Peyer's patch (tissue), 4 donors: ENCODE measurements at places on chromosomes 1 and 21.

DNA sequence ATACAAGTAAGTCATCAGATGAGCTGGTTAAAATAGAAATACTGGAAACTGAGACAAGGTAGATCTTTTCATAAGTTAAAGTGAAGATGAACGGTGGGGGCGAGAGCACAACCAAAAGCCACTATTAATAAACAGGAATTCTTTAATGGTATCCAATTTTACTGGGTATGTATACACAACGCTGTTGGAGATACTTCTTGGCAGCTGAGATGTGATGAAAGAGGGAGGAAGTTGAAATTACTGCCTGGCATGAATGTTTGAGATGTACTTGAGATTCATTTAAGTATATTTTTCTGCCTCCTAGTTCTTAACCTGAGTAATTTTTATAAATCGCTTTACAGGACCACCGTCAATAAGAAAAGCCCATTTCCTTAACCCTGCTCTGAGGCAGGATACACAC, 110.0 kb upstream of the ZRANB2 start:
- H3K36me3 ChIP-seq = no peaks in the 10 kb centered on the region
- no peaks in the 10 kb centered on the region for H3K4me1 ChIP-seq
- H3K27ac ChIP-seq = no peak overlapping the region
- no peaks in the 10 kb centered on the region for H3K27me3 ChIP-seq
- no peak overlapping the region for H3K4me3 ChIP-seq

GRCh38 chr1:94883691-94884090, 43.2 kb downstream of the CNN3 start:
- DNase-seq = no peak
- H3K36me3 ChIP-seq = no peaks in the 10 kb centered on the region
- no peaks in the 10 kb centered on the region for H3K4me1 ChIP-seq
- H3K4me3 ChIP-seq = peak overlapping the region; percentile 9

DNA sequence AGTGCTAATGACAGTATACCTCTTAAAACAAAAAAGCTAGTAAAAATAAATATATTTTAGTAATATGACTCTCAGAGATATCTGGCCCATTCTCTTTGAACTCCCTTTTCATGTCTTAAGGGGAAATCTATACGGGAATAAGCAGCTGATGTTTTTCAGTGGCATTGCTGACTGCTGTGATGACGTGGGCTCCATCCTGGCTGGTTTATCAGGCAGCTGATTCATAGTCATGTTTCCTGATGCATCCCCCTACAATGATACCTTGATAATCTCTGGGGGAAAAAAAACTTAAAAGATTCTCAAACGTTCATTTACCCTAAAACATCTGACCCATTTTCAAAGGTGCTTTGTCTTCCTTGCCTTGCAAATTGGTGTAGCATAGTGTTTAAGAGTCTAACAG, 53.8 kb downstream of the ABCA4 start:
- H3K4me3 ChIP-seq = no peak overlapping the region
- no peaks in the 10 kb centered on the region for H3K27me3 ChIP-seq
- no peaks in the 10 kb centered on the region for H3K4me1 ChIP-seq
- H3K36me3 ChIP-seq = no peaks in the 10 kb centered on the region

GRCh38 chr1:210315529-210315928, 13.2 kb upstream of the HHAT start:
- no peak overlapping the region for H3K27ac ChIP-seq
- no peak for DNase-seq
- no peaks in the 10 kb centered on the region for H3K27me3 ChIP-seq
- no peaks in the 10 kb centered on the region for H3K36me3 ChIP-seq
- H3K4me1 ChIP-seq = no peaks in the 10 kb centered on the region

GRCh38 chr1:228938537-228938901, 203.2 kb downstream of the RHOU start:
- no peak for DNase-seq
- no peak overlapping the region for H3K4me3 ChIP-seq
- no peaks in the 10 kb centered on the region for H3K36me3 ChIP-seq
- no peaks in the 10 kb centered on the region for H3K27me3 ChIP-seq

DNA sequence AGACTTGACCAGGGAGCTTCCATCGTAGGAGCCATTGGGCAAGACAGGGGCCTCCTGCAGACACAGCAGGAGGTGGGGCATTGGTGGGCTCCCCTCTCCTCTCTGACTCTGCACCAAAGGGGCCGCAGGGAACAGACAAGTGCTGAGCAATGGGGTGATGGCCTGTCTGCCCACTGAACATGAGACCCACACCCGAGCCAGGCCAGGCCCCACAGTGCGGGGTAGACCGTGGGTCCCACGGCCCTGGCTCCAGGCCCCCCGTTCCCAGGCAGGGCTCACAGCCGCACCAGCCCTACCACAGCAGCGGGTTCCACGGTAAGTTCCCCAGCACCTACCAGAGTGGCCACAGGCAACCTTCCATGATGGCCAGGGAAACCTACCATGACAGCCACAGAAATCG, 45.9 kb downstream of the CHD5 start:
- H3K36me3 ChIP-seq = no peaks in the 10 kb centered on the region
- H3K27me3 ChIP-seq = no peaks in the 10 kb centered on the region
- H3K4me3 ChIP-seq = no peak overlapping the region

- no peak overlapping the region for H3K4me3 ChIP-seq
- H3K27ac ChIP-seq = no peak overlapping the region
These were observed 37.0 kb downstream of the COL6A1 start for GRCh38 chr21:46018615-46019014.

DNA sequence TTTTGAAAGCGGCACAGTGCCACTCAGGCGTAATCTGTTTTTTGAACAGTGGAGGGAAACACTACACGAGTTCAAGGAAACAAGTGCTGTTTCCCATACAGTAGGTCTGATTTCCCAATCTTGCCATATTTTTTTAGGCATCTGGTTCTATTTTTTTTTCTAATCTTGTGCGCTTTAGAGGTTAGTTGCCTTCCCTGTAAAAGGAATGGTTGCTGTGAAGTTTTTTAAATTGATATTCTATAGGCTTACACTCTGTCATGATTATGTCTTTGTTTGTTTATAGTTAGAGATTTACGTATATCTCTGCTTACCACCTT, 1.2 kb downstream of the NASP start:
- H3K4me3 ChIP-seq = peak overlapping the region; percentile 86
- peak overlapping the region; percentile 92 for H3K27ac ChIP-seq
- no peaks in the 10 kb centered on the region for H3K27me3 ChIP-seq

DNA sequence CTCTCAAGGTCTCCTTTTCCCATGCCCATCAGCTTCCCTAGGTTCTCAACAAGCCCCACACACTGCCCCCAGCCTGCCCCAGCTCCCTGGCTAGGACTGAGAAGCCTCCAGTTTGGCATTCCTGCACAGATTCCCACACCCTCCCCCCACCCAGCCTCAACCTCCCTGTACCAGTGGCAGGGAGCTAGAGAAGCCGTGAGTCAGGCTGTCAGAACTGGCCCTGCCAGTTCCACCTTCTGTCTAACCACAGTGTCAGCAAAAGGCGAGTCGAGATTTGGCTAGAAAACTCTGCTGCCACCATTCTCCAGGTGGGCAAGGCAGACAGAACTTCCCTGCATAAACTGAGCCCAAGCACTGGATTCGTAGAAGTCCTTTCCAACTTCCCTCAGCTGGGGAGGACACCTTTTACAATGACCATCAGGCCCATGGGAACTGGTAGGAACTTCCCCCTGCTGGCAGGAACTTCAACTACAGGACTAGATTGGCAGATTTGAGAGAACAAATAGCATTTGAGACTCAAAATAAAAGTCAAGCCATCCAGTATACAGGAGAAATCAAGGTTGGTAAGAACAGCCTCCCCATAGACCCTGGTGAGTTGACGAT, 31.0 kb downstream of the TNNT2 start:
- DNase-seq = peak; percentile 44
- no peak overlapping the region for H3K4me3 ChIP-seq
- no peaks in the 10 kb centered on the region for H3K27me3 ChIP-seq
- H3K36me3 ChIP-seq = no peaks in the 10 kb centered on the region

- H3K36me3 ChIP-seq = no peaks in the 10 kb centered on the region
- no peaks in the 10 kb centered on the region for H3K4me1 ChIP-seq
- no peak overlapping the region for H3K27ac ChIP-seq
These were observed 152.2 kb upstream of the SGIP1 start for GRCh38 chr1:66381621-66382275.

DNA sequence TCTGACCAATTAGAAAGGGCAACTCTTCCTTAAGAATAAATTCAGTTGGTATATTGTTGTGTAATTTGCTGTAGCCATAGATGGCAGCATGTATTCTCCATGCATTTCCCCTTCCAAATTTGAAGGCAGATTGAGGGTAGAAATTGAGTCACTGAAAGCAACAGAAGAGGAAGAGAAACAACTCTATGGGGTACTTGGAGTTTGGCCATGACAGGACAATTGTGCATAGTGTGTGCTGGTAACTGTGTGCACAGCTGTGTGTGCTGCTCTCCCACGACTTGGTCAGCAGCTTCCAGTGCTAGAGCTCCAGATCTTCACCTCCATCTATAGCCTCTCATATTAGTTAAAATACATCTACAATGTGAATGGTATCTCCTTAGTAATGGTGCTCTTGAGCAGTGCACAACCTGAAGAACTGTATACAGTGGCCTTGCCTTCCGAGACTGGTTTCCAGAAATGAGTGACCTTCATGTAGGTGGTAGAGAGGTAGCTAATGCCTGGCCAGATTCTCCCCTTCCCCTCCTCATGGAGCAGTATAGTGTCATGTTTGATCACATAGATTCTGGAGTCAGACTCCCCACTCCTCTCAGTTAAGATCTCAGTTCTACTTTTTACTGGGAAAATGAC, 882 bp upstream of the FCAMR start:
- no peak overlapping the region for H3K27ac ChIP-seq
- H3K27me3 ChIP-seq = no peaks in the 10 kb centered on the region
- no peaks in the 10 kb centered on the region for H3K36me3 ChIP-seq
- no peak overlapping the region for H3K4me3 ChIP-seq
- H3K4me1 ChIP-seq = peaks cover 74% of the 10 kb centered on the region

DNA sequence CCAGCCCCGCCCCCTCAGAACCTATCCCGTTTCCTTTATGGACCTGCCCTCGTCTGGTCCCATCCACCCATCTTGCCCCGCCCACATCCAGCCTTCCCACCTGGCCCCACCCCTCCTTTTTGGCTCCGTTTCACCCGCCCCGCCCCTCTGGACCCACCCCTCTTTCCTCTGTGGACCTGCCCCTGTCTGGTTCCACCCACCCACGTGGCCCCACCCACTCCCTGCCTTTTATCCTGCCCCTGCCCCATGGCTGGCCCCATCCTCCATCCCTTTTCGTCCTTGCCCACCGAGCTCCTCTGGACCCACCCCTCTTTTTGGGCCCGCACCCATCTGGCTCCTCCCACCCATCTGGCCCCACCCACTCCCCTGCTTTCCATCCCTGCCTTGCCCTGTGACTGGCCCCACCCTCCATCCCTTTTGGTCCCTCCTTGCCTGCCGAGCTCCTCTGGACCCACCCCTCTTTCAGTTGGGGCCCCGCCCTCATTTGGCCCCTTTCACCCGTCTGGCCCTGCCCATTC, 177.3 kb downstream of the CAMTA1 start:
- H3K27me3 ChIP-seq = no peaks in the 10 kb centered on the region
- H3K4me3 ChIP-seq = no peak overlapping the region
- no peaks in the 10 kb centered on the region for H3K36me3 ChIP-seq
- DNase-seq = peak; percentile 67
- H3K27ac ChIP-seq = no peak overlapping the region
- no peaks in the 10 kb centered on the region for H3K4me1 ChIP-seq

DNA sequence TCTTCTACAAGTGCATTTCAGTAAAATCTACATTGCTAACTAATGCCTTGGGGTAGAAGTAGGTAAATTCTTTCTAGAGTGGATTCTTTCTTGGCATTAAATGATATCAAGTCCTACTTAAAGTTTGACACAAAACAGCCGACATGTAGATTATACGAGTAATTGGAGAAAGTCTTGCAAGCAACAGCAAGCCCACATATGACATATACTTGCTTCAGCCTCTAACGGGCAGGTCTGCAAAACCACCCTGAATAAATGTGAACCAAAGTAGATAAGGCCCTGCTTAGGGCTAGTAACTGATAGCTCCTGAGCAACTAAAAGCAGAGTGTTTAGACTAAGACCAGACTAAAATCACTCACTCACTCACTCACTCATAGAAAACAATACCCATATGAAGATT, 203.2 kb downstream of the LTN1 start:
- H3K27ac ChIP-seq = no peak overlapping the region
- no peaks in the 10 kb centered on the region for H3K4me1 ChIP-seq
- no peaks in the 10 kb centered on the region for H3K36me3 ChIP-seq
- no peaks in the 10 kb centered on the region for H3K27me3 ChIP-seq
- DNase-seq = no peak

DNA sequence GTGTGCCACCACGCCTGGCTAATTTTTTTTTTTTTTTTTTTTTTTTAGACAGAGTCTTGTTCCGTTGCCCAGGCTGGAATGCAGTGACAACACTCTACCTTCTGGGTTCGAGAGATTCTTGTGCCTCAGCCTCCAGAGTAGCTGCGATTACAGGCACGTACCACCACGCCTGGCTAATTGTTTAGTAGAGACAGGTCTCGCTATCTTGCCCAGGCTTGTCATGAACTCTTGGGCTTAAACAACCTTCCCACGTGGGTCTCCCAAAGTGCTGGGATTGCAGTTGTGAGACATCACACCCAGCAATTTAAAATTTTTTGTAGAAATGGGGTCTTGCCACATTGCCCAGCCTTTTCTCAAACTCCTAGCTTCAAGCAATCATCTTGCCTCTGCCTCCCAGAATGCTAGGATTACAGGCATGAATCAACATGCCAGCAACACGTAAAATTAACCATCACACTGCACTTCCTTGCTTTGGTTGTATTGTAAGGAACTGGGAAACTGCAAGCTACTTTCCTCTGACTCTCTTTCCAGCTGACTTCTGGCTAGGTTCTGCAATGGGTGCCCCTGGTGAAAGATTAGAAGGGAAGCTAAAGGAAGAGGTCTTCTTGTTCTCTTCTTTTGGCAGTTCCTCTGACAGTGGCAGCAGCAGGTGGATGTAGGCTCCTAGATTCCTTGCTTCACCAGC, 13.9 kb upstream of the IL6R start:
- H3K27me3 ChIP-seq = no peaks in the 10 kb centered on the region
- no peak overlapping the region for H3K4me3 ChIP-seq
- no peak for DNase-seq
- no peaks in the 10 kb centered on the region for H3K4me1 ChIP-seq
- no peak overlapping the region for H3K27ac ChIP-seq

GRCh38 chr1:39494671-39495410, 3.4 kb downstream of the BMP8A start:
- H3K36me3 ChIP-seq = no peaks in the 10 kb centered on the region
- DNase-seq = no peak
- no peak overlapping the region for H3K27ac ChIP-seq
- no peak overlapping the region for H3K4me3 ChIP-seq

- no peak overlapping the region for H3K27ac ChIP-seq
- DNase-seq = no peak
- no peaks in the 10 kb centered on the region for H3K36me3 ChIP-seq
These were observed 363.8 kb upstream of the PKN2 start for GRCh38 chr1:88320291-88320690.

- no peaks in the 10 kb centered on the region for H3K4me1 ChIP-seq
- H3K27ac ChIP-seq = no peak overlapping the region
- H3K36me3 ChIP-seq = no peaks in the 10 kb centered on the region
- H3K27me3 ChIP-seq = no peaks in the 10 kb centered on the region
- no peak overlapping the region for H3K4me3 ChIP-seq
These were observed 196.2 kb downstream of the NPHP4 start for GRCh38 chr1:5796028-5796427.

DNA sequence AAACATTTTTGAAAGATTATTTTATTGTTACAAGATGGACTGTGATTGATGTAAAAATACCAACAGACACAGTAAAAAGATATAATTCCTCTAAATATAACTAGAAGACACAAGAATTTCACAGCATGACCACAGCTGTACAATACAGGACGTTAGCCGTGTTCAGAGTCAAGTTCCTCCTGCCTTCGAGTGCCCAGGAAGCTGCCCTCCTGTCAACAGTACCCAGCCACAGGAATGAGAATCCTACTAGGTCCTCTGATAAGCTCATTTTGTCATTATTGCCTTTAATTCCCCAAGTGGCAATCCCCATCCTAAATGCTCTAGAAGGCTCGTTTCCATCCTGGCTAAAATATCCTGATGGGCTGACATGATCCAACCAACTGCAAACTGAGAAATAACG, 16.4 kb upstream of the CAPN2 start:
- H3K4me3 ChIP-seq = no peak overlapping the region
- H3K4me1 ChIP-seq = no peaks in the 10 kb centered on the region
- no peaks in the 10 kb centered on the region for H3K27me3 ChIP-seq
- no peak for DNase-seq
